Esophagus squamous epithelium (tissue), 5 donors: ENCODE measurements at places on chromosomes 2 and 18.

DNA sequence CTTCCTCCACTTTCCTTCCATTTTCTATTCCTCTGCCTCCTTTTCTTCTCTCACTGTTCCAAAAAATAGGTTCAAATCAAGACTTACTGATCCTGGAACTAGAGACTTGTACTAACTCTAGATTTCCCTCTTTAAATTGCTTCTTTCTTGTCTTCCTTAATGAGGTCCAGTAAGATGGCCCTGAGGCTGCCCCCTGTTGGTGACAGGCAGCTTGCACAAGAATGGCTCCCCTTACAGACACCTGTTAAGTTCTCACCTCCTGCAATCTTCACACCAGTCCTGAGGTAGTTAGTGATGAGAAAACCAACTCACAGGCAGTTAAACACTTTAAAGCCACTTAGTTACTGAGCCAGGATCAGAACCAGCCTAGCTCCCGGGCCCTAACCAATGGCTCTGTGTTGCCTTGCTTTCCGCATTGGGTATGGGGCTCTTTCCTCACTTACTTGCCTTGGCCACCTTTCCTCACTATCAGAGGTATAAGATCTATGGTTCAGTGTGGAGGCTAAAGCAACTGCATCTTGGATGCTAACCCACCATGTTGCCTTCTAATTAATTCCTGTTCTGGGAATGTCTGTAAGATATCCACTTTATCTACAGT, 130.6 kb downstream of the AKAIN1 start:
- H3K4me3 ChIP-seq = no peak overlapping the region
- no peak for DNase-seq
- no peaks in the 10 kb centered on the region for H3K36me3 ChIP-seq
- H3K27ac ChIP-seq = no peak overlapping the region
- H3K27me3 ChIP-seq = no peaks in the 10 kb centered on the region
- no peaks in the 10 kb centered on the region for H3K4me1 ChIP-seq

- peaks cover 4% of the 10 kb centered on the region for H3K4me1 ChIP-seq
- H3K36me3 ChIP-seq = no peaks in the 10 kb centered on the region
- DNase-seq = no peak
- no peak overlapping the region for H3K4me3 ChIP-seq
- peaks cover 8% of the 10 kb centered on the region for H3K27me3 ChIP-seq
These were observed 145.0 kb downstream of the CLIP4 start for GRCh38 chr2:29260142-29260772.

DNA sequence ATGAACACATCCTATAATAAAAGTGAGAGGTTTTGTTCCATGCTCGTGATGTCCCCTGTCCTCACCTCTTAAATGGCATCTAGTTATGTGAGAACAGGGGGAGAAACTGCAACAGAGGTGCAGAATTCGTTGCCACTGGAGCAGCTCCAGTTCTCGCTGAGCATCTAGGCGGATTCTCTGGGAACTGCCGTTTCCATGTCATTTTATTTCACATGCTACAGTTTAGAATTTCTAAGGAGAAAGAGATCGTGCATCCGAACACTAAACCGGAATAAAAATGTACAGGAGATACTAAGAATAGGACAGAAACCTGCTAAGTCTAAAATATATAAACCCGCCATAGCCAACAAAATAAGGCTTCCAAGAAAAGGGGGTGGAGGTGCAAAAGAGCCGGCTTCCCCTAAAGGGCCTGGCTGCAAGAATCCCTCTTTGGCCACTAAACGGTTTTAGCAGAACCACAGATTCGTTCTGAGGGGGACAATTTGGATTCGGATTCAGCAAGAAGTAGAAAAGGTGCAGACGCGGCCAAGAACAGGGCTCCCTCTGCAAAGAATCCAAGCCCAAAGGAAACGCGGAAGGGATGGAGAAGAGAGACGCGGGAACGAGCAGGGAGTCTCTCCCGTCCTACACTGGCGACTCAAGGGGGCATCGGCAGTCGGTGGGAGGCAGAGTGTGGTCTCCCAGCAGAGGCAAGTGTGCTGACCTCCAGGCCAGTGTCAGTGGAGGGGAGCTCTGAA, 1.3 kb downstream of the TMEM163 start:
- H3K4me3 ChIP-seq = no peak overlapping the region
- H3K36me3 ChIP-seq = no peaks in the 10 kb centered on the region
- peaks cover 19% of the 10 kb centered on the region for H3K27me3 ChIP-seq
- no peak for DNase-seq

GRCh38 chr18:36628435-36629137, 200.2 kb downstream of the TPGS2 start:
- peak overlapping the region; percentile 62 for H3K27ac ChIP-seq
- no peak overlapping the region for H3K4me3 ChIP-seq
- H3K27me3 ChIP-seq = no peaks in the 10 kb centered on the region
- H3K4me1 ChIP-seq = no peaks in the 10 kb centered on the region
- no peak for DNase-seq

GRCh38 chr2:151481744-151482143, 72.0 kb downstream of the RIF1 start:
- no peak overlapping the region for H3K27ac ChIP-seq
- H3K4me1 ChIP-seq = no peaks in the 10 kb centered on the region
- DNase-seq = no peak
- no peaks in the 10 kb centered on the region for H3K27me3 ChIP-seq

DNA sequence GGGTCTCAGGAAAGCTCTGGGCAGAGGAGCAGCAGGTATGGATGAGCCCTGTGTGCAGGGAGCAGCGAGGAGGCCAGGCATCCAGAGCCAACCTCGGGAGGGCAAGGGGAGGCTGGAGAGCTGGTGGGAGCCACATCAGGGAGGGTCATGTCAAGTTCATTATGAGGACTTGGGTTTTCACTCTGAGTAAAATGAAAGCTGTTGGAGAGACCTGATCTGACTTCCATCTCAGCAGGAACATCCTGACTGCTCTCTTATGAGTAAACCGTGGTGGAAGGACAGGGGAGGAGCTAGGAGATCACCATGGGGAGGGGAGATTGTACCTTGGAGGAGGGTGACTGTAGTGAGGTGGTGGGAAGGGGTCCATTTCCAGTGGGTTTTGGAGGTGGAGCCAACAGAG, 209.8 kb downstream of the LDLRAD4 start:
- DNase-seq = no peak
- H3K4me3 ChIP-seq = no peak overlapping the region
- H3K4me1 ChIP-seq = no peaks in the 10 kb centered on the region
- H3K36me3 ChIP-seq = no peaks in the 10 kb centered on the region

DNA sequence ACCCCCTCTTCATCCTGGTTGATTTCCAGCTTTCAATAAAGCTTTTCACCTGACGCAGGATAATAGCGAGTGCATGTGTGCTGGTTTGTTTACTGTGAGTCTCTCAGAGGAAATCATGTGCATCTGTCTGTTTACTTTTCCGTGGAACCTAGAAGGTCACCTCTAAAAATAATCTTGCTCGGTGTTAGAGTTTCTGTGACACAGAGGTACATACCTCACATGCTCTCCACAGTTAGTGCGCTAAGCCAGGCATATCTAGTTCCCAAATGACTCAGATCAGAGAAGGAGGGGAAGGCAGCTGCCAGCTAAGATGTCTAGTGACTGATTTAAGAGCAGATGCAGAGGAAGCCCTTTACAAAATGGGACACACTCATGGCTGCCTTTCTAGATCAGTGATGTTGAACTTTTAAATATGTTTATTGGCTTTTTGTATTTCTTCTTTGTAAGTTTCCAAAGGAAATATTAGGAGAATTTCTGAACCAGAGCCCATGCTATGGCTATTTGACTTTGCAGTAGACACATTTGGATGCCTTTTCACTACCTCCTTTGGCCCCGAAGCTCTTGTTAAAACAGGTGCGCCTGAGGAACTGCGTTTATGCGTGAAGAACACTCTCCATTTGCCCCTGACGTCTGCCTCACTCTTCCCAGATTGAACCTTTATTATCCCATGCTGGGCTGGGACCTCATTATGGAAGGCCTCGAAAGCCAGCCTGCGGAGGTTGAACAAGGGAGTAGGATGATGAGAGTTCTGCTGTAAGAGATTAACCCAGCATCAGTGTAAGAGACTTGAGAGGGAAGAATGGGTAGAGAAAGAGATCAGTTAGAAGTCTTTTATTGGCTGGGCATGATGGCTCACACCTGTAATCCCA, 145.6 kb downstream of the FAM161A start:
- H3K4me1 ChIP-seq = no peaks in the 10 kb centered on the region
- H3K27me3 ChIP-seq = no peaks in the 10 kb centered on the region
- no peak overlapping the region for H3K27ac ChIP-seq
- no peak for DNase-seq

- DNase-seq = no peak
- no peaks in the 10 kb centered on the region for H3K36me3 ChIP-seq
- peaks cover 23% of the 10 kb centered on the region for H3K4me1 ChIP-seq
- H3K4me3 ChIP-seq = peak overlapping the region; percentile 92
These were observed 2.6 kb downstream of the TMEM131 start for GRCh38 chr2:97992836-97993825.

- H3K27me3 ChIP-seq = no peaks in the 10 kb centered on the region
- no peaks in the 10 kb centered on the region for H3K4me1 ChIP-seq
- H3K27ac ChIP-seq = no peak overlapping the region
- DNase-seq = no peak
These were observed 849.9 kb downstream of the DCDC2C start for GRCh38 chr2:4553241-4553640.

- no peak overlapping the region for H3K27ac ChIP-seq
- H3K4me1 ChIP-seq = peaks cover 12% of the 10 kb centered on the region
- no peaks in the 10 kb centered on the region for H3K27me3 ChIP-seq
- H3K4me3 ChIP-seq = no peak overlapping the region
- DNase-seq = no peak
These were observed 191.6 kb downstream of the ZBTB7C start for GRCh38 chr18:48217258-48218250.

- no peaks in the 10 kb centered on the region for H3K27me3 ChIP-seq
- H3K27ac ChIP-seq = no peak overlapping the region
- no peak for DNase-seq
- no peaks in the 10 kb centered on the region for H3K36me3 ChIP-seq
- no peak overlapping the region for H3K4me3 ChIP-seq
- H3K4me1 ChIP-seq = peaks cover 5% of the 10 kb centered on the region
These were observed 179.5 kb downstream of the BCL2 start for GRCh38 chr18:63140038-63140450.

DNA sequence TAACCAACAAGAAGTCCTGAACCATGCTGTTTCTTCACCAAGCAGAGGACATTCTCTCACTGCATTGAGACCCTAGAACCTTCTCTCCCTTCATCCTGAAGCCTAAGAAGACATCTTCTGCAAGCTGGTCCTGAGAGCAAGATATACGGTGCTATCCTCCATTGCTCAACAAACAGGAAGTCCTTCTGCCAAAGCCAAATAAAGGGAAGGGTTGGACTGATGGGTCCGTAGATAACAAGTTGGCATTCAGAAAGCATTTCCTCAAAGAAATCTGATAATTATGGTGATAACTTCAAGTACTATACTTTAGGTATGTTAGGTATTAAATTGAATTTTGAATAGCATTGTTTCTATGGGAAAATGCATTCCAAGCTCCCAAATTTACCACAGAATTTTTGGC, 23.3 kb downstream of the GRB14 start:
- H3K4me1 ChIP-seq = no peaks in the 10 kb centered on the region
- no peak for DNase-seq
- H3K27me3 ChIP-seq = no peaks in the 10 kb centered on the region
- H3K27ac ChIP-seq = no peak overlapping the region
- no peak overlapping the region for H3K4me3 ChIP-seq

DNA sequence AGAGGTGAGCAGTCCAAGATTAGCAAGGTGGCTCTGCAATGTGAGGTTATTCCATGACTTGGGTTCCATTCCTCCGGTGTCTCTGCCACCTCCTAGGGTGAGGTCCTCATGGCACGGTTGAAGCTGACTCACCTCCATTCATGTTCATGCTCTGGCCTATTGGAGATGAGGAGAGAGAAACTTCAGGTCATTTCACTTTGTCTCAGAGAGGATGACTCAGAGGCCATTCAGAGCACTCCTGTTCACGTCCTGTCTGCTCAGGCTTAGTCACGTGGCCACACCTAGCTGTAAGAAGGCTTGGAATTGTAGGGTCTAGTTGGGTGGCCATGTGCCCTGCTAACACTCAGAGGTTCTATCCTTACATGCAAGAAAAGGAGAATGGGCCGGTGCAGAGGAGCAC, 67.5 kb upstream of the MBOAT2 start:
- H3K27ac ChIP-seq = peak overlapping the region; percentile 79
- H3K27me3 ChIP-seq = no peaks in the 10 kb centered on the region
- DNase-seq = no peak
- H3K4me1 ChIP-seq = no peaks in the 10 kb centered on the region
- H3K36me3 ChIP-seq = no peaks in the 10 kb centered on the region
- H3K4me3 ChIP-seq = no peak overlapping the region

DNA sequence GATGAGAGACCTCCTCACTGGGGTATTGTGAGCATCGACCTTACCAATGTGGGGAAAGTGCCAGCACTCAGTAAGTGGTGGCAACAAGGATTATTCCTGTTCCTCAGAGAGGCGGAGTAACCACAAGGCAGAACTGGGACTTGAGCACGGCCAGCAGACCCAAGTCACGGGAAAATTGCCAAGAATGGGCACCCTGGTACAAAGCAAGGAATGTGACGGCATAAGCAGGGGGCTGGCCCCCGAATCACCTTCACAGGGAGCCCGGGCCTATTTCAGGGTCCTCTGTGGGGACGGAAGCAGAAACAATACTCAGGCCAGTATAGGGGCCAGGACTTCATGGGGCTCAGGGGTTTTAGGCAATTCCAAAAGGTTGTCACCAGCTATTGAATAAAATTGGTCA, 25.4 kb downstream of the CENPA start:
- no peak overlapping the region for H3K27ac ChIP-seq
- H3K36me3 ChIP-seq = no peaks in the 10 kb centered on the region
- peaks cover 5% of the 10 kb centered on the region for H3K4me1 ChIP-seq
- no peak for DNase-seq

DNA sequence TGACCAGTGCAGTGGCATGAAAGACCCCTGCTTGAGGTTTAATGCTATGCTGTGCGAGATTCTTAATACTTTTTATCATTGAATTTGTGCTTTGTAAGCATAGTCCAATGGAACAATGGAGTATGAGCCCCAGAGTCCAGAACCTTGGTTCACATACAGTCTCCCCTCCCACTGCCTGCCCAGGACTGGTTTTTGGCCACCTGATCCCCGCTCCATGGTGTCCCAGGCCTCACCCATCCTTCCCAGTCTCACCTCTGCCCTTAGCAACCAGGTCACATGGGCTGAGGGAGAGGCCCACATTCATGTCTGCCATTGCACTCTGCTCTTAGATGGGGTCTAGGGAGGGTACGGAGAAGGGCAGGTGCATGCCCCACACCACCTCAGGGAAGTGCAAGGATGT, 6.3 kb downstream of the PDE11A start:
- H3K36me3 ChIP-seq = no peaks in the 10 kb centered on the region
- no peak overlapping the region for H3K27ac ChIP-seq
- no peak for DNase-seq

- no peaks in the 10 kb centered on the region for H3K27me3 ChIP-seq
- H3K36me3 ChIP-seq = no peaks in the 10 kb centered on the region
- peak overlapping the region; percentile 14 for H3K27ac ChIP-seq
These were observed 95.4 kb downstream of the HAUS1 start for GRCh38 chr18:46199515-46200147.

GRCh38 chr18:31297248-31297647, 20.7 kb upstream of the DSG1 start:
- no peaks in the 10 kb centered on the region for H3K27me3 ChIP-seq
- DNase-seq = no peak
- H3K4me3 ChIP-seq = no peak overlapping the region
- peaks cover 3% of the 10 kb centered on the region for H3K4me1 ChIP-seq
- H3K27ac ChIP-seq = no peak overlapping the region
- H3K36me3 ChIP-seq = no peaks in the 10 kb centered on the region

- no peak overlapping the region for H3K27ac ChIP-seq
- no peak for DNase-seq
- H3K4me3 ChIP-seq = no peak overlapping the region
- H3K36me3 ChIP-seq = no peaks in the 10 kb centered on the region
- peaks cover 13% of the 10 kb centered on the region for H3K4me1 ChIP-seq
- H3K27me3 ChIP-seq = no peaks in the 10 kb centered on the region
These were observed 56.5 kb upstream of the ACSL3 start for GRCh38 chr2:222804351-222804750.
